CD8-positive, alpha-beta memory T cell (primary cell): ENCODE measurements at places on chromosomes 1 and 21.

GRCh38 chr1:205491794-205492193 lies 12.7 kb upstream of the CDK18 start:
- DNase-seq = no peak

- no peak for DNase-seq
Observed at GRCh38 chr1:185488808-185489207, 171.8 kb upstream of the IVNS1ABP start.

DNA sequence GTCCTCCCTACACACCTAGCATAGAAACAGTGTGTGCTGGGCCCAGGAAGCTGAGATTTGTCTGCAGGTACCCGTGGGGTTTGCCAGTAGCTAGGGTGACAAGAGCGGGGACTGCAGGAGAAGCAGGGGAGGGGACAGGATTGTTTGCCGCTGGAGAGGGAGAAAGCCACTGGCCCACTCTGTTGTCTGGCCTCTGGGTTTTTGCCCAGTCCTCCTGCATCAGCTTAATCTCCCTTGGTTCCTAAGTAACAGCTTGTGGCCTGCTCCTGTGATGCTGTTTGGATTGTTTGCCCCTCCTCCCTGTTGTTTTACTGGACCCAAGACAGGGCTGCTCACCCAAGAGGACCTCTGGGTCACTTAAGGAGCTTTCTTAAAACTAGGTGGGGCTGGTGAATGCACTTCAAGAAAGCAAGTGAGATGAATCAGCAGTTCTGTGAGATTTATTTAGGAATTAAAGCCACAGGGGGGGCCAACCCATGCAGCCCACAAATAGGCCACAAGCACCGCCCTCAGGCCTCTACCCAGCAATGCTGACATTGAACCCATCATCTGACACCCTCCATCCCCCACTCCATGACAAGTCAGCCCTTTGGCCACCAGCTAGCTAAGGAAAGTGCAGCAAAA lies 142.8 kb downstream of the ZZZ3 start:
- no peak for DNase-seq

- no peak for DNase-seq
Observed at GRCh38 chr1:70091811-70092210, 113.6 kb downstream of the LRRC40 start.

DNA sequence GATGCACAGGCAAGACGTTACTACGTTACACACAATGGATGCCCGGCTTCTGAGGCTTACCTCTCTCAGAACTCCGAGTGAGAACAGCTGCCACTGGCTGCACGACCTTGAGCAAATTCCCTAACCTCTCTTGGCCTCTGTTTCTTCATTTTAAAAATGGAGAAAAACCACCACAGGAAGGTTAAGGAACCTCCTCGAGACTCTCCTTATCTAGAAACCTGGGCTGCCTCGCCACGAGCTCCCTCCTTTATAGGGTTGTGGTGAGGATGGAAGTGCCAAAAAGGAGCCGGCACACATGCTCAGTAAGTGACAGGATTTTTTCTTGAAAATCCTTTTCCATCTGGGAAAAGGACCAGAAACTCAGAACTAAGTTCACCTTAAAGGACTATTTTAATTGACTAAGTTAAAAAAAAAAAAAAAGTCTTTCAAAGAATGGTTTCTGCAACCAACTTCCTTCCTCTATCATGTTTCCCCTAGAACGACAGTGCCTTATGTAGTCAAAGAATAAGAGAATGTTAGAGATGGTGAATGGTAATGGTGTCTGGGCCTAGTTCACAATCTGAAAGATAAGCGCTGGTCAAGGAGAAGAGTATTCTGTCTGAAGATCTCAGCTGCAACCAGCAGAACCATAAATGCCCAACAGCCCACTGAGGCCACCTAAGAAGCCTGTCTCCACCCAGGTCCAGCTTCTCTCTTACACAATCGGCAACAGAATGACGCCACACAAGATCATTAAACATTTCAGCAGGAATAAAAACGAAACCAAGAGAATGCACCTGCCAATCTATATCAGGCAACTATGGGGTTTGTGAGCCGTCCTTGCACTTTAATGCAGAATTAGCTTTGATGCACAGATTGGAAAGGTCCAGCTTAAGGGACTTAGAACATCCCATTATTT lies 64.9 kb downstream of the SLC45A1 start:
- no peak for DNase-seq

DNA sequence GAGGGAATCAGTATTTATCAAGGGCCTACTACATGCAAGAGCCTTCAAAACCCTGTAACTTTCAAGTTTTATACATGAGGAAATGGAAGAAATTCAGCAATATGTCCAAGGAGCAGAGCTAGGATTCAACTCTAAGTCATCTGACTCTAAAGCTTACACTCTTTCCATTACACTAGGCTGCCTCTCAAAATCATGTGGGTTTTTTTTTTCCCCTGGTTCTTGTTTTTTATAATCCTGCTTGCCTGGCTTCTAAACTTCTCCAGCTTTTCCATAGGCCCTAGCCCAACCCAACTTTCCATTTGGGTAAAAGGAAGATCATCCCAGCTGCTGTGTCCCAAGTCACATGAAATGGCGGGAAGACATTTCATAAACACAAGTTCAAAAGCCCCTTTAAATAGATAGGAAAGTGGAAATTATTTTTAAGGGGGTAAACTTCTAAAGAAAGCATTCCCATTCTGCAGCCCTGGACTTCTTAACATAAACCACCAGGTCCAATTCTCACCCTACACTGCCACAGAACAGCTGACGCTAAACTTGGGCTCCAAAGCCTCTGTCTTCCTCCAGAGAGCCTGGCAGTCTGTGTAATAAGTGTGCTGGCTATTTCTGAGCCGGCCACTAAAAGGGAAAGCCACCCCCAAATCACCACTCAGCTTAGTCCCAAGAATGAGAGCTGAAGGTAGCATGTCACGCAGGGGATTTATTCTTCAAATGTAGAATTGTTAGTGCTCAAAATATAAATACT lies 46.9 kb downstream of the ITPKB start:
- no peak for DNase-seq

- DNase-seq = no peak
Observed at GRCh38 chr1:17862121-17862520, 107.0 kb downstream of the ACTL8 start.

GRCh38 chr1:157785248-157785647 lies 8.3 kb upstream of the FCRL2 start:
- DNase-seq = no peak

DNA sequence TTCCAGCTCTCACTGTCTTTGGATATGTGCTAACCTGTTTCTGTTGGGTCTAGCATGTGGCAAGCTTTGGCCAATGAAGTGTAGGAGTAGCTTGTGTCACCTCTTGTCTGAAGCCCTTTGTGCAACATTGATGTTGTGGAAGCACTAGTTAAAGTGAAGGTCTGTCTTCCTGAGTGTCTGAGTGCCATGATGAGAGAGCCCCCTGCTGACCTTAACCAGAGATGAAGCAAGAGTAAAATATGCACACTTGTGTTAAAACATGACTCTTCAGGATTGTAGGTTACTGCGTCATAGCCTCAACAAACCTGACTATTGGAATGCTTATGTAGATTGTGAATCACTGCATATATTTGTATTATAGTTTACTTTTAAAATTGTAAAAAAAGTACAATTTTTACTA lies 103.7 kb downstream of the NCAM2 start:
- DNase-seq = no peak
